ENCODE measurements at places on chromosomes 6 and 20. TPM values are rescaled to one million over a fixed set of nuclear protein-coding genes. Genes with fewer than 3 reads are reported as not detected.

SLPI gene
- not detected for total RNA-seq

ANGPT4 gene
- not detected for total RNA-seq

GNAS gene
- 890 TPM for total RNA-seq

RSPO4 gene
- total RNA-seq = 0.25 TPM

GABRR1 gene
- total RNA-seq = not detected

ERGIC3 gene
- total RNA-seq = 132 TPM

HLA-DMA gene
- total RNA-seq = 53.1 TPM

RPL10A gene
- total RNA-seq = 1,327 TPM

GINM1 gene
- 29.1 TPM for total RNA-seq

CSNK2A1 gene
- 65.3 TPM for total RNA-seq

OPRL1 gene
- 1.3 TPM for total RNA-seq

MATN4 gene
- not detected for total RNA-seq

DNA sequence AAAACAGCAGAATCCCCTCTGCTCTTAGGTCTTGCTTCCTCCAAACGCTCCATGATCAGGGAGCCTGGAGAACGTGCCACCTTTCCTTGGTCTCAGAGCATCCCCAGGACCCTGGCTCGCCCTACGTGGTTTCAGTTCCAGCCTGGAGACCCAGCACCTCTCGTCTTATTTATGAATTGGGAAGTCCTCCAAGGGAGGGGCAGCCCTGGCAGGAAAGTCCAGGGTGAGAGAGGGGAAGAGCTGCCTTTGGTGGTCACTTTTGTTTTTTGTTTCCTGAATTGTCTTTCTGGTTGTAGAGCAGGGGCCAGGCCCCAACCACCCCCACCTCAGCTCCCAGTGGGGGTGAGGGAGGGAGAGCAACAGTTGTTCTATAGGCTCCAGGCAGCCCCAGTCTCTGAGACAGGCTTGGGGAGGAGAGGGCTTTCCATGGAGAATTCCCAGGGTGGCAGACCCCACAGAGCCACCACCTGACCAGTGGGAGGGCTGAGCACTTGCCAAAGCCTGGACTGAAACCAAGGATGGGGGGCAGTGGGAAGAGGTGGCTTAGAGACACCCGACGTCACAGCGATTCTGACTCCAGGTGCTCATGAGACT is 88.8 kb downstream of the PRND start:
- no peaks in the 10 kb centered on the region for H3K36me3 ChIP-seq
- no peak for DNase-seq
- no peaks in the 10 kb centered on the region for H3K27me3 ChIP-seq

DNA sequence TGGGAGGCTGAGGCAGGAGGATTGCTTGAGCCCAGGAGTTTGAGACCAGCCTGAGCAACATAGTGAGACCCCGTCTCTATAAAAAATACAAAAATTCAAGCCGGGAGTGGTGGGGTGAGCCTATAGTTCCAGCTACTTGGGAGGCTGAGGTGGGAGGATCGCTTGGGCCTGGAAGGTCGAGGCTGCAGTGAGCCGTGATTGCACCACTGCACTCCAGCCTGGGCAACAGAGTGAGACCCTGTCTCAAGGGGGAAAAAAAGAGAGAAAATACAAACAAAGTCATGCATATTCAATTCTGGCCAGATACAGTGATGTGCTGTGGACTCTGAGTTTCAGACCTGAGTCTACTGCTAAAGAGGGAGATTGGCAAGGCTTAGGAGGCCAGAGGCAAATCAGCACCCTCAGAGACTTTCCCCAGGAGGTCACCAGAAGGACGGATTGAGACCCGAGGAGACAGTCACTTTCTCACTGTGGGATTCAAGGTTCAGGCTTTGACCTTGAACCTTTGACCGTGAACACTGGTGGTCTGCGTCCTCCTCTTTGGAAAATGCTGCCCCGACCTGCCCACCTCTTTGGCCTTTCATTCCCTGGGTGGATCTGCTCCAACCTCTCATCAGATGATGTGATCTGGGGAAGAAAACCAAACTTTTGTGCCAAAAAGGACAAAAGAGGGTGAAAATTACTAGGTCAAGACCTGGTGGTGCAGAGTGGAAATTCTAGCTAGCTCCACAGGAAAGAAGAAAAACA is 31.2 kb downstream of the TGM2 start:
- no peaks in the 10 kb centered on the region for H3K4me1 ChIP-seq
- no peaks in the 10 kb centered on the region for H3K27me3 ChIP-seq
- H3K4me3 ChIP-seq = no peak overlapping the region
- H3K36me3 ChIP-seq = no peaks in the 10 kb centered on the region
- no peak overlapping the region for H3K27ac ChIP-seq
- DNase-seq = no peak

DNA sequence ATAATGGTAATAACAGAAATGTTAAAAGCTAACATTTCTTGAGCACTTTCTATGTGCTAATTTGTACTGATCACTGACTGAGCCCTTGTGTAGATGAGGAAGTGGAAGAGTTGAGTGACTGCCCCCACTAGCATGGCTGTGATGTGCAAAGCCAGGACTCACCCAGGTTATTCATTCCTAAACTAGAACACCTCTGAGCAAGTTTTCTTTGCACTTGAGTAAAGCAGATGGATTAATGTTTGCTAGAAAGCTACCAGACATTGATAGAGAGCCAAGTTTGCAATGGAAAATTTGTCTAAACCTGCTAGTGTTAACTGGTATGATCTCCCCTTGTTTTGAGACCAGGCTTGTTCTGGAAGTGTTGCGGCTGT is 467.4 kb upstream of the PLCB4 start:
- no peak overlapping the region for H3K4me3 ChIP-seq
- DNase-seq = no peak
- H3K27me3 ChIP-seq = no peaks in the 10 kb centered on the region
- no peaks in the 10 kb centered on the region for H3K36me3 ChIP-seq
- no peak overlapping the region for H3K27ac ChIP-seq

DNA sequence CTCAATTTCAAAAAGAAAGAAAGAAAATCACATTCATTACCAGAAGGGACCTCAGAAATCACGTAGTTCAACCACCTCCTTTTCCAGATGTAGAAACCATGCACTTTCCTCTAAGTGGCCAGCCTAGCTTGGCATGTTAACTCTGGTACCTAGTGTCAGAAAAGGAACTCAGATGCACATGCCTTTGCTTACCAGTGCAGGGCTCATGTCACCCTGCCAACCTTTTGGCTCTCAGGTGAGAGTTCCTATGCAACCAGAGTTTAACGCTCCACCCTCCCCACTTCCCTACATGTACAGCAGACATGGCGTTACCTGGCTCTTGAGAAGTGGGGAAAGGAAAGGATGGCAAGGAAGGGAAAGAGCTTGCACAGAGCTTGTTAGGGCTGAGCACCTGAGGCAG is 16.3 kb upstream of the IL17F start:
- peaks cover under 1% of the 10 kb centered on the region for H3K27me3 ChIP-seq
- peaks cover 31% of the 10 kb centered on the region for H3K36me3 ChIP-seq
- DNase-seq = no peak
- H3K4me3 ChIP-seq = no peak overlapping the region
- H3K4me1 ChIP-seq = no peaks in the 10 kb centered on the region

- no peak overlapping the region for H3K4me3 ChIP-seq
- no peak for DNase-seq
- no peaks in the 10 kb centered on the region for H3K27me3 ChIP-seq
- no peaks in the 10 kb centered on the region for H3K36me3 ChIP-seq
Measured at GRCh38 chr6:65088575-65088974, 618.5 kb downstream of the EYS start.

- peaks cover 4% of the 10 kb centered on the region for H3K27me3 ChIP-seq
- no peak overlapping the region for H3K27ac ChIP-seq
- DNase-seq = no peak
- H3K4me1 ChIP-seq = no peaks in the 10 kb centered on the region
Measured at GRCh38 chr6:75183099-75183541, 22.7 kb downstream of the COL12A1 start.

DNA sequence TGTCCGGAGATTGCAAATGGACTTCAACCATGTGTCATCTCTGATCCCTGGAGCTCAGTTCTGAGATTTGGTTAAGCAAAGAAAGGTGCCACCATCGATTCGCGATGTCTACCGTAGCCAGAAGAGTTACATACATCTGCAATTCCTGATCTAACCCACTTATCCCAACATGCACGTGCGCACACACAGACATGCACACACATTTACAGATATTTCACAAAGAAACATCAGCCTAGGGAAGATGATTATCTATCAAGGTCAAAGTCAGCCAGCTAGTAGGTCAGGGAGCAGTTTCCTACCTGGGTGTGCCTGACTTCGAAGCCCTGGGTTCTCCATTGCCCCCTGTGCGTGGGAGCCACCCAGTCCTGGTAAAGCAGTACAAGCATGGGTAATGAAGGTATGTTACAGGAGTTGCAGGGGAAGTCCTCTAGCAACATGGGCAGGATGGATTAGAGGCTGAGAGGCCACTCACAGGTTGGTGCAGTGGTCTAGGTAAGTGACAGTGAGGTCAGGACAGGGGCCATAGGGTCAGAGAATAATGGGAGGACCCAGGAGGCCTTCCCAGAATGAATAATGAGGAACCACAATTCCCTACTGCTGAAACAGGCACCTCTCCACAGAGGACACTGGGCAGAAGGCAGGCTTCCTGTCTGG is 85.2 kb upstream of the MYL9 start:
- peaks cover 5% of the 10 kb centered on the region for H3K4me1 ChIP-seq
- H3K36me3 ChIP-seq = no peaks in the 10 kb centered on the region
- DNase-seq = no peak
- peaks cover under 1% of the 10 kb centered on the region for H3K27me3 ChIP-seq
- no peak overlapping the region for H3K27ac ChIP-seq

- no peak overlapping the region for H3K27ac ChIP-seq
- no peak for DNase-seq
- H3K4me1 ChIP-seq = no peaks in the 10 kb centered on the region
Measured at GRCh38 chr6:108735310-108736001, 112.8 kb upstream of the ARMC2 start.

DNA sequence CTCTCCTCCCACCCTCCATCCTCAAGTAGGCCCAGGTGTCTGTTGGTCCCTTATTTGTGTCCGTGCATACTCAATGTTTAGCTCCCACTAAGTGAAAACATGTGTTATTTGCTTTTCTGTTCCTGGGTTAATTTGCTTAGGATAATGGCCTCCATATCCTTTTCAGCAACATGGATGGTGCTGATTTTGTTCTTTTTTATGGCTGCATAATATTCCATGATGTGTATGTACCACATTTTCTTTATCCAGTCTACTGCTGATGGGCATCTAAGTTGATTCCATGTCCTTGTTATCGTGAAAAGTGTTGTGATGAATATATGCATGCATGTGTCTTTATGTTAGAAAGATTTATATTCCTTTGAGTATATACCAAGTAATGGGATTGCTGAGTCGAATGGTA is 314.9 kb upstream of the IRAK1BP1 start:
- H3K27me3 ChIP-seq = no peaks in the 10 kb centered on the region
- H3K36me3 ChIP-seq = no peaks in the 10 kb centered on the region
- no peak for DNase-seq
- H3K27ac ChIP-seq = no peak overlapping the region
- H3K4me3 ChIP-seq = no peak overlapping the region

GRCh38 chr20:32168184-32168910 is 39.2 kb downstream of the PLAGL2 start:
- peaks cover 28% of the 10 kb centered on the region for H3K36me3 ChIP-seq
- H3K4me1 ChIP-seq = no peaks in the 10 kb centered on the region
- DNase-seq = no peak

GRCh38 chr6:81820980-81821379 is 68.5 kb upstream of the TENT5A start:
- DNase-seq = peak; percentile 55
- H3K27ac ChIP-seq = no peak overlapping the region
- H3K4me1 ChIP-seq = no peaks in the 10 kb centered on the region
- H3K4me3 ChIP-seq = no peak overlapping the region
- H3K36me3 ChIP-seq = no peaks in the 10 kb centered on the region
- no peaks in the 10 kb centered on the region for H3K27me3 ChIP-seq

GRCh38 chr20:38874460-38875174 is 51.6 kb upstream of the FAM83D start:
- DNase-seq = peak; percentile 66
- H3K36me3 ChIP-seq = peaks cover 2% of the 10 kb centered on the region
- peak overlapping the region; percentile 80 for H3K4me3 ChIP-seq
- peaks cover 70% of the 10 kb centered on the region for H3K4me1 ChIP-seq
- H3K27me3 ChIP-seq = no peaks in the 10 kb centered on the region

DNA sequence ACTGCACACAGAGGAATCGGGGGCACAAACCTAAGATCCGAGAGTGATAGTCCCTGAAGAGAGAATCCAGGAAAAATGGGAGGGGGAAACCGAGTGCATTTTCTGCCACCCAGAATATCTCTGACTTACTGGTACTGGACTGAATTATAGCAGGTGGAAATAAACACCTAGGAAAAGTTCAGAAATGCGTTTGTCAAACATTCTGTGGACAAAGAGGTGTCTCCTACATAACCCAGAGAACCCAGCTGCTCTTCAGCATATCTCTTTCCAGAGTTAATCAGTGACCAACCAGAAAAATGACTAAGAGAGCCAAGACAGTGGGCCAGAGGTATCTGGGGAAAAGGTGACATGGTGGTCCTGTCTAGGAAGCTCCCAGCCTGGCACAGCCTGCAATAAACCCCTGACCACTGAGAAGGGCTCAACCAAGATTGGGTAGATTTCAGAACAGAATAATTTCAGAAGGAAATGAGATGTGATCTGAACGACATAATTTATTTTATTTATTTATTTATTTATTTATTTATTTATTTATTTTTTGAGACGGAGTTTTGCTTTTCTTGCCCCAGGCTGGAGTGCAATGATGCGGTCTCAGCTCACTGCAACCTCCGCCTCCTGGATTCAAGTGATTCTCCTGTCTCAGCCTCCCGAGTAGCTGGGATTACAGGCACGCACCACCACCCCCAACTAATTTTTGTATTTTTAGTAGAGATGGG is 6.0 kb upstream of the VNN1 start:
- no peaks in the 10 kb centered on the region for H3K36me3 ChIP-seq
- H3K4me1 ChIP-seq = no peaks in the 10 kb centered on the region
- H3K4me3 ChIP-seq = no peak overlapping the region
- H3K27ac ChIP-seq = no peak overlapping the region
- H3K27me3 ChIP-seq = no peaks in the 10 kb centered on the region

DNA sequence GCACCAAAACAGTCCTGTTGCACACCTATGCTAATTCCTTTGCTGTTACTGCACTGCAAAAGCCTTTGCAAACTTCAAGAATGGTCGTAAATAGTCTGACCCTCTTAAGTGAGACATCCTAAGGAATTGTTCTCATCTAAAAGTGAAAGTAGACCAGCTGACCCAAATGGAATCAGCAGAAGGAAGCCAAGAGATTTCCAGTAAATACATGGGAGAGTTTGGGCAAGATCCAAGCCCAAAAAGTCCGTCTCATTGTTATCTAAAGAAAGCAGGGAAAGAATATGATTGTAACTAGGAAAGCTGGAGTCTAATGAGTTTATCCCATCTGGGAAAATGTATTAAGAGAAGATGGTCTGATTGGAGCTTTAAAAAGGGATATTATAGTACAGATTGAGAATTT is 43.0 kb upstream of the HIVEP1 start:
- H3K36me3 ChIP-seq = no peaks in the 10 kb centered on the region
- H3K4me1 ChIP-seq = no peaks in the 10 kb centered on the region
- no peak for DNase-seq
- H3K4me3 ChIP-seq = no peak overlapping the region

DNA sequence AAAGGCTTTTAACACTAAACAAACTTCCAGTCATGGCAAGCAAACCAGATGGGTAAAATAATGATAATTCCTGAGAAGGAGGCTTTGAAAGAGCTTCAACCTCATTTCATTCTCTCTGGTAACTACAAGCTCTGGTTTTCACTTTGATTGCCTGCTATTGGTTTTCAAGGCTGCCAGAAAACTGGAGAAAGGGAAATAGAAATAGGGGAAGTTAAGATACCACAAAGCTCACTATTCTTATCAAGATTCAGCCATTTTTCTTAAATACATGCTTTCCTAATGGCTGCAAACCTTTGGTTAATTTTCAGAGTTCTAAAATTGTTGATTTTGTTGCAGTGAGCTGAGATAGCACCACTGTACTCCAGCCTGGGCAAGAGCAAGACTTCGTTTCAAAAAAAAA is 42.5 kb upstream of the NELFCD start:
- no peak overlapping the region for H3K4me3 ChIP-seq
- H3K4me1 ChIP-seq = no peaks in the 10 kb centered on the region
- H3K27ac ChIP-seq = no peak overlapping the region
- no peak for DNase-seq
